ENCODE measurements at places on chromosomes 3 and 15.

DNA sequence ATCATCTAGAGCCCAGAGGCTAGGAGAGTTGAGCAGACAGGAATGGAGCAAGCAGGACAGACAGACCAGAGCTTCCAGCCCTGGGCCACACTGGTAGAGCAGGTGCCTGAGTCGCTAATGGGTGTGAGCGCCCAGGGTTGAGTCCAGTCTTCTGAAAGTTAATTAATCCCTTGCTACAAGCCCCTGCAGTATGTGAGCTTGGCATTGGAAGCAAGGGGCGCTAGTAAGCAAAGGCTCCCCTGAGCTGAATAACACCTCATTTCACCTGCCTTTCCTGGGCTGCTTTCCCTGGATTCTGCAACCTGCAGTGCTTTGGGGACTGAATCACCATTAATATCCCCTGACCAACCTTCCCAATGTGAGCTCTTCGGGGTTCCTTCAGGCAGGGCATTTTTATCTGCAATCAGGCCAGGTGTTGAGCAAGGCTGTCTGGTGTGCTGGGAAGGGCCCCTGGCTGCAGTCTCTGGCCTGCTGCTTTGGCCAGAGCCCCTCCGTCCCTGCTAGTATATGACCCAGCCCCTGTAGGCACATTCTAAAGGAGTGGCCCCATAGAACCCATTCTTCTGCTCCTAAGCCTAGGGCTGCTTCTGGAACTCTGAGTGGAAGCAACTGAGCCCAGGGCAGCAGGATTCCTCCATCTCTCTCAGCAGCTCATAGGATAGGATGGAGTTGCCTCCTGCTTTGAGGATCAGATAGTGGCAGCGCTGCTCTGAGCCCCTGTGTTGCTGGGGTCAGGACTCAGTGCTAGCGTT is 45.1 kb upstream of the EPHB1 start:
- no peak for DNase-seq

GRCh38 chr3:54783611-54784010 is 144.2 kb downstream of the LRTM1 start:
- no peak for DNase-seq

DNA sequence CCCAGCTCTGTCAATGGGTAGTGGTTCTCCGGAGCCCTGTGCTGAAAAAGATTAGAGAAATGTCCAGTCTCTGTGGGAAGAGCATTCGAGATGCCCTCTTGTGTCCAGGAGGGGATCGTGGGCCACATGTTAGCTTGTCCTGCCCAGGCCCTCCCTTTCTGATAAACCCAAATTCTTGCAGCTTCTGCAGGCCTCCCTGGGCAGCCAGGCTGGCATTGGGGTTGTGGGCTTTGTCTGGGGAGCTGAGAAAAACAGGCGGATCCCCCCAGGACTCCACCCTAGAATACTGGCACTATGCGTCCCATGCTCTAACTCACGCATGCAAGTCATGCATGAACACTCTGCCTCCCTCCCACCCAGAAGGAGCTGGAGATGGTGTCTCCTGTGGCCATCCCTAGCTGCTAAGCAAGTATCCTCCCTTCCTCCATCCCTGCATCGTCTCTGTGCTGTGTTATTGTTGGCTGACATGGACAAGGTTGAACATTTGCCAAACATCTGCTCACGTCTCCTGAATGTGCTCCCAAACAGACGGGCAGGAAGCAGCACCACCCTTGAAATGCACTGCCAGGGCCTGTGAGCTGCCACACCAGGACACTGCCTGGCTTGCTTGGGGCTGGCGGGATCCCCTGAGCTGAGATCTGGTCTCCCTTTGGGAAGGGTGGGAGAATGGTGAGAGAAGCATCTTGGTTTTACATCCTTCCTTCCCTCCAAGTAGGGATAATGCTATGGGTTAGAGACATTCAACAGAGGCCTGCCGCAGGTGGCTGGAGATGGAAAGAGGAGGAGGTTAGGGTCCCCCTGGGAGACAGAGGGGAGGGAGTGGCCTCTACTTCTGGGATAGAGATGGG is 26.5 kb downstream of the CFAP161 start:
- no peak for DNase-seq

GRCh38 chr3:138578961-138579574 is 15.0 kb downstream of the CEP70 start:
- no peak for DNase-seq

Measured in activated T-cell treated with anti-CD3 and anti-CD28 coated beads for 1 hour (primary cell).